ENCODE measurements at places on chromosomes 3 and 15.

GRCh38 chr15:101813803-101814534 is 2.0 kb downstream of the OR4F15 start:
- DNase-seq, result no peak

GRCh38 chr3:41050144-41050543 is 149.2 kb upstream of the CTNNB1 start:
- DNase-seq, result no peak

DNA sequence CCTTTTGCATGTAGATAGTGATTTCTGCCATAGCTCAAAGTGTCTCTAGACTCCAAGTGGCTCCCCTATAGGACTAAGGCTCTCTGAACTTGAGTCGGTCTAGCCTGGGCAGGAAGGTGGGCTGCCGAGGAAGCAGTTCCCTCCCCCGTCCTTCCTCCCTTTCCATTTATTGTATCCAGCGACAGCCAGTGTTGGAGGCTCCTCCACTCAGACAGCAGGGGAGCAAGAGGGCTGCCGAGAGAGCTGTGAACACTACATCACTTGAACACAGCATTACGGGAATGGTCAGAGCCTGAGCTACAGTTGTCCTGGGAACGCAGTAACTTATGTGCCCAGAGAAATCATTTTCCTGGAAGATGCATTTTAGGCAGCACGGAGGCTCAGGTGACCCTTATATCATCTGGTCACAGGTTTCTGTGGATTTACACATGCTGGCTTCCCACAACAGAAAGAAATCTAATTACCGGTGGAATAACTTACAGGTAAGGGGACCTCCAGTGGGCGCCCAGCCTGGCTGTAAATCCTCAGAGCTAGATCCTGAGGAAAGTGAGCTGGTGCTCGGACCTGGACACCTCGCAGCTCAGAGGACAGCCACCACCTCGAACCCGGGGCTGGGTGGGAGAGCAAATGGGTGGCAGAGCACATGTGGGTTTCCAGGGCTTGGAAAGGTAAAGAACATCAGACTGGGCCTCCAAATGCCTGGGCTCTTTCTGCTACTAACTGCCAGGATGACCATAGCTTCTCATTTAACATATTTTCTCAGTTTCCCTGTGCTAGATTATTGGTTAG is 197.1 kb downstream of the UACA start:
- DNase-seq, result no peak

GRCh38 chr15:42210696-42211095 is 2.6 kb upstream of the VPS39 start:
- no peak for DNase-seq

- DNase-seq, result no peak
Measured at GRCh38 chr15:92101708-92102394, 248.3 kb downstream of the SLCO3A1 start.

DNA sequence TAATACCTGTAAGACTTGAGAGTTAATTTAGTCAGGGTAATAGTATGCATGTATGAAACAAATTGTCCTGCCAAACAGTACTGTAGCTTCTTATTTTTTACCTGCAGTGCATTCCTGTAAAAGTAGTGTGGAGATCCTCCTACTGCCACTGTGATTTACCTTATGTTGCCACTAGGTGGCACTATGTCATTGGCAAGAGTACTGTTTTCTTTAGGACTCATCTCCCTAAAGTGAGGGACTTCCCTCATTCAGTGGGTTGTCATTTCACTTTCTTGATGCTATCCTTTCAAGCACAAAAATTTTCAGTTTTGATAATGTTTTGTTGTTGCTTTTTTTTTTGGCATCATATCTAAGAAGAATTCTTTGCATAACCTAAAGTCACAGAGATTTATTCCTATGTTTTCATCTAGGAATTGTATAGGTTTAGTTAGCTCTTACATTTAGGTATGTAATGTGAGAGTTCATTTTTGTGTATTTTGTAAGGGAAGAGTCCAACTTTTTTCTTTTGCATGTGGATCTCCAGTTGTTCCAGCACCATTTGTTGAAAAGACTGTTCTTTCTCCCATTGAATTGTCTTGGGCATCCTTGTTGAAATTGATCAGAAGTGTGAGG is 105.7 kb downstream of the AKAP13 start:
- no peak for DNase-seq

- DNase-seq, result no peak
Measured at GRCh38 chr15:77514641-77515402, 94.1 kb downstream of the HMG20A start.

DNA sequence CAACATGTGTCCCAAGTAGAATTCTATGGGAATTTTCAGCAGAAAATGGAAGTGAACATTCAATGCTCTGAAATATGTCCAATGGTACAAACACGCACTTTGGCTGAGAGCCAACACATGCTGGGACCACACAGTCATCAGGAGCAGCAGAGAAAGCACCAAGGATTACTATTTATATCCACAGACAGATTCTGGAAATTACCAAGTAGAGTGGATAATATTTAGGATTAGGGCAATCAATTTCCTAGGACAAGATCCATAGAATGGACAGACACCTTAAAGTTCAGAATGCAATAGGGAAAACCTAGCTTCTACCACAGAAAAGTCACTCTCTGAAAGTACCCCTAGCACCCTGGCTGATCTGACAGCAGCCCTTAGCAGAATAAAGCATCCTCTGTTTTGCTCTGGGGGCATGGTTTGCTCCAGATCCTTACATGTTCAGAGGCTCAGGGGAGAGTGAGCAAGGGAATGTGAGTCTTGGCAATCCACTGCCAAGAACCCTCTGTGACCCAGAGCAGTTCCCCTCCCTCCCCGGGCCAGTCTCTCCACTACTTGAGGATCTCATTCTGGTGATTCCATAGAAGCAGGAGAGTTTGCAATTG is 206.0 kb upstream of the WNT5A start:
- DNase-seq, result no peak

- DNase-seq, result no peak
Measured at GRCh38 chr3:123682781-123683504, 98.1 kb upstream of the HACD2 start.

GRCh38 chr15:58616171-58616570 is 133.3 kb downstream of the ADAM10 start:
- no peak for DNase-seq

DNA sequence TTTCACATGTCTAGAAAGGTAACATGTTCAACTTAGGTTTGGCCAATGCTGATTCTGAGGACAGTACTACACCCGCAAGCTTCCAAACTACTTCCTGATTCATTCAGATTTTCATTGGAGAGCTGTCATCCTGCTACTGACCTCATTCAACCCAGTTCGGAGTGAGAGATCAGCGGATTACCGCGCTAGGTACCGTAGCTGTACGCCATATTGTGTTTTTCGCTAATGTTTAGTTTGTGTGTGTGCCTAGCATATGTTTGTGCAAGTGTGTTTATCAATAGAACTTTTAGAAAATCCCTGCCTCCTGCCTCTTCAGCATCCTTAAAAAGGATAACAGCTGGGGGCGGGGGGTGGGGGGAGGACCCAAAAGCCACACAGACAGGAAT is 1.1 kb downstream of the ZBTB20 start:
- DNase-seq, result no peak

GRCh38 chr3:188911026-188911850 is 260.5 kb upstream of the TPRG1 start:
- no peak for DNase-seq

DNA sequence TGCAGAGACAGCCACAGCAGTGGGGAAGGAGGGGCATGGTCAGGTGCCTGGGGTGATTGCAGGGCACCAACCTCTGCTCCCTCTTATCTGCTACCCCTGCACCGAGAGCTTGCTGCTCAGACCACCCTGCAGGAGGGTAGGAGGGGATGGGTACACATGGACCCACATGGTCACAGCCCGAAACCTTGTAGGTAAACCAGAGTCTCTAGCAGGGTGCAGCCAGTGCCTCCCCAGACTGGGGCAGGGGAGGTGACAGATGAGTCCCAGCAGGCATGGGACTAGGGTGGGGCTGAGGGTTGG is 49.2 kb downstream of the FAH start:
- DNase-seq, result no peak

DNA sequence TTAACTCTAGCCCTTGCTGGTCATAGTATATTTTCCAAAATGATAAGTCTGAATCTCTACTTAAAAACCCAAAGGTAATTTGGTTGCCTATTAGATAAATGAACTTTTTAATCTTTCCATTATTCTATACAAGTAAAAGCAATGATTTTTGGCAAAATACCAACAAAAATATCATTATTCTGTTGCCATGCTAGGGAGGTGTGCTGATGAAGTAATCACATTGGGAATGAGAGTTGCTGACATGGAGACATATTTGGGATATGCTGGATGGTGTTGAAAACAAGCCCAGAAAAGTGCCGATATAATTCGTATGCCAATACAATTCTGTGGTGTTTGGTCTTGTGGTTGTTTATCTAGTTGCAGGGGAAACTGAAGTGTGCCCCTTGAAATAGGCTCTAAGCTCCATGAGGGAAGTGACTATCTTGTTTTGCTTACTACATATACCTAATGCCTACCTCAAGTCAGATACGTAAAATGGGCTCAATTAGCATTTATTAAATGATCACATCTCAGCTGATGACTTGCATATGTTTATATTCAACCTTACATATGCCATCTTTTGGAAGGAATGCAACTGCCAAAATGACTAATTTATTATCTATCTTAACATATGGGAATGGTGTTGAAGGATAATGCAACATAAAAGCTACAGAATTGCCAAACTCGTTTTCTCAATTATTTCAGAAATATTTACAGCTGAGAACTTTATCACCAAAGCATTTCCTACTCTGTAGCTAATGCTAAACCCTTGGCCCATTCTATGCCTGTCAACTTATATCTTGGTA is 5.8 kb downstream of the TOPBP1 start:
- no peak for DNase-seq

GRCh38 chr3:158312560-158313141 is 202.8 kb downstream of the RSRC1 start:
- DNase-seq, result no peak

- DNase-seq, result no peak
Measured at GRCh38 chr3:166721466-166721865, 658.6 kb downstream of the ZBBX start.

- no peak for DNase-seq
Measured at GRCh38 chr3:166195808-166196207, 358.6 kb upstream of the BCHE start.

DNA sequence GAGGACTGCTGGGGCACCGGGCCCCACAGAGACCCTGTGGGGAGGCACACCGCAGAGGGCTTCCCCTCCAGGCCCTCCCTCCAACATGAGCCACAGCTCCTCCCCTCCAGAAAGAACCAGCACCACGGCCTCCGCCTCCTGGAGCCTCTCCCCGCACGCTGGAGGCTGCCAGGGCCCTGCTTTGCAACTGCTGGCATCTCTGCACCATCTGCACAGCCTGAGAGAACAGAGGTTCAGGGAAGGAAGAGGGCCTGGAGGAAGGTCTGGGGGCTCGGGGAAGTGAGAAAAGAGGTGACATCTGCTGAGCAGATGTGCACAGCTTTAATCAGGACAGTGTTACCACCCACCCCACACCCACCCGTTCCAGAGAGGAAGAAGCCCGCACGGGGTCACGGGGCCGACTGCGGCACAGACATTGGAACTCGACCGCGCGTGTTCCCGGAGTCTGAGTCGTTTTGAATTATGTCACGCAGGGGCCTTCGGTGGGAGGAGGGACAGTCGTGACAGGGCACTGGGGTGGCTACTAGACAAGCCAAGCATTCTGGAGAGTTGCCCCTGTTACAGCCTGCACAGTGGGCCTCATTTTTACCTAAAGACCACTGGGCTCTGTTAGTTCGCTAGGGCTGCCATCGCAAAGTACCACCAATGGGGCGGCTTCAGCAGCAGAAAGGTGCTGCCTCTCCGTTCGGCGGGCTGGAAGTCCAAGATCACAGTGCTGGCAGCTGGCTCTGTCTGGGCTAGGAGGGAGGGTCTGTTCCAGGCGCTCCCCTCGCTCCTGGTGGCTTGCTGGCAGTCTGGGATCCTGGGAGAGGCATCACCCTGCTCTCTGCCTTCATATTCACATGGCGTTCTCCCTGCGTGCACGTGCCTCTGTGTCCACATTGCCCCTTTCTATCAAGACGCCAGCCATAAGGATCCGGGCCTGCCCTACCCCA is 194.8 kb downstream of the XXYLT1 start:
- no peak for DNase-seq

DNA sequence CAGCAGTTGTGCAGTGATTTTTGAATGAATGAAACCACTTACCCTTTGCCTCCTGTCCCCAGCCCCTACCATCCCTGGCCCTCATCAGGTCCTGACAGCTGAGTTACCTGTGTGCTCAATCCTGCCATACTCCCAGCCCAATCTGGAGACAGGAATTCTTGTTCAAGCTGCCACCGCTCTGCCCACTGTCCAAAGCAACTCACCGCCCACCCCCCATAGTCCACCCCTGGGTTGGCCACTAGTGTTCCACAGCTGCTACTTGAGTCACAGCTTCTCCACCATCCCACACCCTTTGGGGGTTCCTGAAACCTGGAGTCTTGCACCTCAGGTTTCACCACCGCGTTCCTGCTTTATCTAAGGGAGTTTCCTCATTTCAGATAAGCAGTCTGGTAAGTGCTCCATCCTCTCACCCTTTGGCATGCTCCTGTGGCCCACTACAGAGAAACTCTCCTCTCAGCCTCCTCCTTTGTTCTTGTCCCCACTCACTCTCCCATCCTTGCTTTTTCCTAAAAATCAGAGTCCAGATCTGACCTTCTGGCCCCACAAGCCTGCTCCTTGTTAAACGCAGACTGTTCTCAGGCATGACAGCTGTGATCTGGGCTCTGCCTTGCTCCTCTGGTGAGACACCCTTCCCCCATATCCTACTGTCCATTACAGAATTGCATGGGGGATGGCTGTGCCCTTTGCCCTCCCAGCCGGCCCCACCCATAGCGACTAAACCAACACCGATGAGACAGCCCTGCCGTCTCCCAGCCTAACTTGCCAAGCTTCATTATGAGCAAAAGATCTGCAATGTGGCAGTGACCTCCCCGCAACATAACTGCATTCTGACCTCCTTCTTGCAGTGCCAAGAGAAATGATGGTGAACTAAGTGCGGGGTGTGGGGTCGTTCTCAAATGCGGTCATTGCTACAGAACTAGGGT is 50.0 kb downstream of the CYP19A1 start:
- no peak for DNase-seq

- DNase-seq, result no peak
Measured at GRCh38 chr3:13014755-13015285, 58.4 kb downstream of the IQSEC1 start.

DNA sequence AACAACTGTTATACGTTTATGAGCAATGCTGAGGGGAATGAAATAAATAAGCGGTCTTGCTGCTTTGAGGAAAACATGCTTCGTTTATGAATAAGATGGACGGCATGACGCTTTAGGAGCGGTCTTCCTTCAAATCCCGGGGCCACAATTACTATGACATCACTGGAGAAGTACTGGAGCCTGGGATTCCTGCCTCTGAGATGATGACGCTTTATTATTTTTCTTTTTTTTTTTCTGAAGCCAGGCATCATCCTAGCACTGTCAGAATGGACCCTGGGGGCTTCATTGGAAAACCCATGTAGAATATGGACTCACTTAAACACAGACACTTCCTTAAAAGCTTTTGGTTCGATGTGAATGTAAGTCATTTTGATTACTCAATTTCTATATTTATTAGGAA is 52.5 kb upstream of the FOXP1 start:
- no peak for DNase-seq

DNA sequence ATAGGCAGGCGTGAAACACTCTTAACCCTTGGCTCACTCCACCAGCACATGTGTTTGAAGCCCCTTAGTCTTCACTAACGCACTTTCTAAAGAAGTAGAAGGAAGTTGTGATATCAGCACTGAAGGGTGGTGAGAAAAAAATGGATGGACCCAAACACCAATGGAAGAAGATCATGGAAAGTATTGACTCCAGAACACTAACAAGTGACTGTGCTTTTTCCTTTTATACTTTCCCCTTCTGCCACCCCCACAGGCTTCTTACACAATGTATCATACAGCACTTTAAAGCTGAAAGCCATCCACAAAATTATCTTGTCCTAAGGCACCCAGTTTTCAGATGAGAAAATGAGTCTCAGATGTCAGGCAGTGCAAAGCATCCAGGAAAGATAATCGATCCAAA is 93.9 kb upstream of the PHLDB2 start:
- DNase-seq, result no peak

Measured in cortex of kidney (tissue), 1 donor.